ENCODE measurements at places on chromosomes 3 and 15.
A peak's percentile ranks its signal among the peaks of the same experiment; 100 is the strongest.

DNA sequence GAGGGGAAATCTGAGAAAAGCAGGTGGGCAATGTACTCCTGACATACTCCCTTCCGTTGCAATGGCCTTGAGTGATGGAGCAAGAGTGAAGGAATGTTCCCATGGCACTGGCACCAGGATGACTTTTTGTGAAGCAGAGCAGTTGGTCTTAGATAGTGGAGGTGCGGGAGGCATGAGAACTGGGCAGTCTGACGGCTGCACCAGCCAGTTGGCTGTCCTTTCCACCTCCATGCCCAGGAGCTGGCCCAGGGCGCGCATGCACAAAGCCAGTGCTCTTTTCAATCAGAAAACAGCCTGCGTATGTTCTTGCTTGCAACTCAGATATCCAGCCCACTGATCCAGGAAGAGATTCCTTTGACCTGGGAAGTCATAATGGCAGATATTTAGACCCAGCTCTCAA is 136.8 kb downstream of the PGPEP1L start:
- DNase-seq = no peak

GRCh38 chr3:187792521-187792920 is 47.3 kb upstream of the BCL6 start:
- no peak for DNase-seq

- DNase-seq = peak; percentile 48
Measured at GRCh38 chr3:194082743-194083636, 53.0 kb upstream of the HES1 start.

- no peak for DNase-seq
Measured at GRCh38 chr3:61199843-61200242, 51.4 kb downstream of the FHIT start.

DNA sequence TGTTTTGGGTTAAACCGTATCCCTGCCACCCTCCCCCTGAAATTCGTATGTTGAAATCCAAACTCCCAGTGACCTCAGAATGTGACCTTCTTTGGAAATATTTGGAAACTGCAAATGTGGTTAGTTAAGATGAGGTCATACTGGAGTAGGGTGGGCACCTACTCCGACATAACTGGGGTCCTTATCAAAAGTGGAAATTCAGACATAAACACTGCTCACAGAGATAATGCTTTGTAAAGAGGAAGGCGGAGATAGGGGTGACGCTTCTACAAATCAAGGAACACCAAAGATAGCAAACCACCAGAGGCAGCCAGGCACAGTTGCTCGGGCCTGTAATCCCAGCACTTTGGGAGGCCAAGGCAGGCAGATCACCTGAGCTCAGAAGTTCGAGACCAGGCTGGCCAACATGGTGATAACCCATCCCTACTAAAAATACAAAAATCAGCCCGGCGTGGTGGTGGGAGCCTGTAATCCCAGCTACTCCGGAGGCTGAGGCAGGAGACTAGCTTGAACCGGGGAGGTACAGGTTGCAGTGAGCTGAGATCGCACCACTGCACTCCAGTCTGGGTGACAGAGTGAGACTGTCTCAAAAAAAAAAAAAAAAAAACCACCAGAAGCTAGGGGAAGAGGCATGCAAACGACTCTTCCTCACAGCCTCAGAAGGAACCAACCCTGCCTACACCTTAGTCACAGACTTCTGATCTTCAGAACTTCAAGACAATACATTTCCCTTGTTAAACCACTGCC is 51.1 kb upstream of the CHD2 start:
- peak; percentile 78 for DNase-seq

DNA sequence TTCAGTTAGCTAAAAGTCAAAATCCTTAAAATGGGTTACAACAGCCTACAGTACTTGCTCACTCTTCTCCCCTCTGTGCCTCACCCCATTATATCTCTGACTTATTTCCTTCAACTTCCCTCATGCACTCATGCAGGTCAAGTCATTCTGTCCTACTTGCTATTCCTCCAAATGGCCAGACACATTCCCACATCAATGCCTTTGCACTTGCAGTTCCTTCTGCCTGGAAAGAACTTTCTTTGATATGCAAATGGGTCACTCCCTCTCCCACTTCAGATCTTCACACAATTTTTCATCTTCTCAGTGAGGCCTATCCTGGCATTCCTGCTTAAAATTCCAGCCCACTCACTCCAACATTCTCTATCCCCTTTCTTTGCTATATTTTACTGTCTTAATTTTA is 547.2 kb upstream of the TGFBR2 start:
- no peak for DNase-seq

- DNase-seq = no peak
Measured at GRCh38 chr15:34126522-34126921, 24.6 kb downstream of the PGBD4 start.

- no peak for DNase-seq
Measured at GRCh38 chr3:142664819-142665218, 59.0 kb upstream of the TRPC1 start.

DNA sequence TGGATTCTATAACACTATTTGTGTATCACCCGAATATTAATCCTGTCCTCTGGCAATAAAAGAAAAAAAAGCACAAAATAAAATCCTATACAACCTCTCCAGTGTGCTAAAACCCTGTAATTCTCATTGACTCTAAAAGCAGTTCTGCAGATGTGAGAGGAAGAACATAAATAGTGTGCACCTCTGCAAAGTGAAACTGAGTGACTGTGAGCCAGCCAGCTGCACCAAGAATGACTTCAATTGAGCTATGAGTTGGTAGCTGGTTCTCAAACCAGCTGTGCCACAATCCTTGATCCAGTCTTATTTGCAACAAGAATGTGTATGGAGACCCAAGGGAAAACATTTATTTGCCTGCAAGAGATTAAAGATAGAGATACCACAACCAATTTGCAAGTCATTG is 31.2 kb upstream of the COL8A1 start:
- DNase-seq = no peak

GRCh38 chr3:194675081-194675640 is 3.2 kb upstream of the LSG1 start:
- no peak for DNase-seq
